ENCODE measurements at places on chromosomes 7 and 10.
A peak's percentile ranks its signal among the peaks of the same experiment; 100 is the strongest.

DNA sequence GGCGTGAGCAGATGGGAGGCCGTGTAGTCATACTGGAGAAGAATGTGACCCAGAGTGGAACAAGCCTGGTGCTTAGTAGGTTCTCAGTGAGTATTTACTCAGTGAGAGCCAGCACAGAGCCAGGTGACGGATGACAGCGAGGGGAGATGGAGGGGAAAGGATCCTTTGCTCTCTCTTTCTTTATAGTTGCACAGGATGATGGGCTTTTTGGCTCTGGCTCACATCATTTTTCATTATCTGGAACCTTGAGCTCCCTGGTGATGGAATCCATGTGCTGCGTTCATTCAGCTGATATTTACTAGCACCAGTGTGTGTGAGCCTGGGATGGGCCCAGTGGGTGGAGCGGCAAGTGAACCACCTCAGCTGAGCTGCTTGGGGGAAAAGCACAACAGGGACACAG, 17.2 kb downstream of the BTBD16 start:
- no peak for DNase-seq

DNA sequence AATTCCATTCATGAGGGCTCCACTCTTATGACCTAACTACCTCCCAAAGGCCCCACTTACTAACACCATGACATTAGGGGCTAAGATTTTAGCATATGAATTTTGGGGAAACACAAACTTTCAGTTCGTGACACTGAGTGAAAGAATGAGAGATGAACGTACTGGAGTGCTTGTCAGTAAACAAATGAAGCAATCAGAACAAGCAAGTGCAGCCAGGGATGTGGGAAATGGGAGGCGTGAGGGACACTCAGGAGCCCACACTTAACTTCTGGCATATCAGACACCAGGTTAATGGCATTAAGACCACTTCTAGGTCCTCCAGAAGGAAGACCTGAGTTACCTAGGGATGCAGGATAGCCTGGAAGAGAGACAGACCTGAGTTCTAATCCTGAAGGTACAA, 2.3 kb upstream of the MDFIC start:
- DNase-seq: no peak

DNA sequence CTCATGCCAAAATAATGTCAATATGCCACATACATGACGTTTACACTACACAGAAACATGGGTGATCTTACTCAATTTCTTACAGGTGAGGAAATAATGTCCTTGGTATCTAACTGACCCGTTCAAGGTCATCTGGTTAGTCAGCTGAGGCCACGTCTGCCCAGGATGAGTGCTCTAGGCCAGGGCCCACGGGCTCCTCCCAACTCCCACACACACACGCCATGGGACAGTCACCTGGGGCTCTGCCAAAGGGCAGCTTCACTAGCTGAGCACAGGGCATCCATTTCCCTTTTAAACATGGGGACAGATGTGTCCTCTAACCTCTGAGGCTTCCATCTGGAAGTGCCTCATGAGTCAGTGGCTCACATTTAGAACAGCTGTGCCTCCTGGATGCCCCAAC, 123.9 kb downstream of the TNS3 start:
- DNase-seq: peak; percentile 64

DNA sequence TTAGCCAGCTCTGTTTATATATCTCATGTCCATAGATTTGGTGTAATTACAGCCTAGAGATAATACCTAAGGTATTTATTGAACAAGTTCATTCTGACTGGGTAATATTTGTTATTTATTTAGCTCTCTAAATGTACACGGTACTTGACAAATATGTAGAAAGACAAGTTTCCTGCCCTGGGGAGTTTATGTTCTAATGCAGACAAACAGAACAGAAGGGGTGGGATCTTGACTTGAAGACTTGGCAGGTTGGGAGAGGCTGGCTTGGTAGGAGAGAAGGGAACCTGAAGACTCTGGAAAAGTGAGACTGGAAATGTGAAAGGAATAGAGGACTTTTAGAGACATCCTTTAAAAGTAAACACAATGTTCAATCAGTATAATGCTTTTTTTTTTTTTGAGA, 97.7 kb upstream of the CDK6 start:
- no peak for DNase-seq

GRCh38 chr7:105450177-105450861, 61.6 kb upstream of the SRPK2 start:
- DNase-seq: no peak

GRCh38 chr7:151330661-151331060, 11.0 kb upstream of the NUB1 start:
- DNase-seq: no peak

DNA sequence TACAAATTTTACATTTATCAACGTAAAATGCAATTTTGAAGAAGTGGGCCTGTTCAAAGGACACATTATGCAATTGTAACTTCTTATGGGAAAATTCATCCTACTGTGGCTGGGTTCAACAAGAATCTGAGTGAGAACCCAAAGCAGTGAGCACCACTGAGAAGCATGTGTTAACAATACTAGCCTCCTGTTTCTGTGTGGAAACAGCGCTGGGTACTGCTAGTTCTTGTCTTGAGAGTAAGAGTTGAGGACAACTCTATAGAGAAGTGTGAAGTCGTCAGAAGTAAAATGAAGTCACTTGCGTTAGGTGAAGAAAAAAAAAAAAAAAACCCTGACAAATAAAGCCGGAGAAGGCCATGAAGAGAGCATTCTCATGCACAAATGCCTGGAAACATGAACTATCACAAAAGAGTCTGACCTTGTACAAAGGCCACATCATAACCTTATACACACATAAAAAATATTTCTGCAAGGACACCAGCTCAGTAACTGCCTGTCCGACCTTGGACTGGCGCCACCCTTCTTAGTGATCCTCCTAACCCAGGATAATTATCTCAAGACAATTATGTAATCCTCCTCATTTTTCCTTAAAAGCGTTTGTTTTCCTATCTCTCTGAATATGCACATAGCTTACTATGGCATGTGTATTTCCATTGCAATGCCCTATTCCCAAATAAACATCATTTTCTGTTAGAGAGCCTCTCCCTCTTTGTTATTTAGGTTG, 554.9 kb downstream of the HTR7 start:
- no peak for DNase-seq

GRCh38 chr7:149449897-149450296, 11.0 kb downstream of the ZNF777 start:
- no peak for DNase-seq

DNA sequence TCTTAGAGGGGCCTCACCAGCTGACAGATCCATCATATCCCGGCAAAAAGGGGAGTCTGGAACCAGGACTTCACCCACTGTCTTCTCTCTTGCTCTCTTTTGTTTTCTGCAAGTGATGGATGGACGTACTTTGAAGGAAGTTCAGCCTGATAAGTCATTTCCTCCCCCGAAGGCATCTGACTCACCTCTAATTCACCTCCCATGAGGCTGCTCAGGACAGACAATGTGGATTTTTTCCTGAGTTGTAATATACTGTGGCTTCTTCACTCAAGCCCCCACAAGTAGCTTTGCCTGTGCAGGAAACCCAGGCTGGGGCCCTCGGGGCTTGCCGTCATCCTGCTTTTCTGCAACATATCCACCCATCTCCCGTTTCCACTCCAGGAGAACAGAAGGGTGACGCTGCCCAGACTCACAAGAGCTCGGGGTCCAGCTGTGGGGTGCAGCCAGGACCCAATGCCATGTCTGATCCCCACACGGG, 70.4 kb downstream of the ASB13 start:
- DNase-seq: peak; percentile 55

DNA sequence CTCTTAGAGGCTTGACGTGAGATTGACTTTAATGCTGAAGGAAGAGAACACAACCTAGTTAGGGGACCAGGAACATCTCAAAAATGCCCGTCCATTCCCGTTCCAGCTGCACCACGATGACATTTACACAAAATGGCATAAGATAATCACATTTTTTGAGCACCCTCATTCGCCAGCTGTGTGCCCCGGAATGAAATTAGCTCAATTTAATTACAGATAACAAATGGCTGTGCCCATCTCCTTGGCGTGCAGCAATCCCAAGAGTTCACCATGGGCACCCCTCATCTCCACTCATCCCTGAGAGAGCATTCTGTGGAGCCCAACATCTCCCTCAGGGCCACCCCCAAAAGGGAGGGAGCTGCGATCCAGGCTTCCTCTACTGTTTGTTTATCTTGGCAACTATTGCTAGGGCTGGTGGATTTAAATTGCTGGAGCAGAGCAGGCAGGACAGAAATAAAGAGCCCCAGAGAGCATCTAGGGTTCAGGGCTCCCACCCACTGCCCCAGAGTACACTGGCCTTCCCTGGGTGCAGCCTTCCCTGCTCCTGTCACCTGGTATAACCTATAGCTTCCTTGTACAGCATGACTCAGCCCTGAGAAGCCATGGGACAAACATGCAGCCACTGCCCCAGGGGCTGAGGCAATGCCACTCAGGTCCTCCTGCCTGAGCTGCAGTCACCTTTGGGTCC, 263.5 kb downstream of the ZEB1 start:
- DNase-seq: no peak

GRCh38 chr10:98337484-98337883, 69.5 kb upstream of the LOXL4 start:
- no peak for DNase-seq

DNA sequence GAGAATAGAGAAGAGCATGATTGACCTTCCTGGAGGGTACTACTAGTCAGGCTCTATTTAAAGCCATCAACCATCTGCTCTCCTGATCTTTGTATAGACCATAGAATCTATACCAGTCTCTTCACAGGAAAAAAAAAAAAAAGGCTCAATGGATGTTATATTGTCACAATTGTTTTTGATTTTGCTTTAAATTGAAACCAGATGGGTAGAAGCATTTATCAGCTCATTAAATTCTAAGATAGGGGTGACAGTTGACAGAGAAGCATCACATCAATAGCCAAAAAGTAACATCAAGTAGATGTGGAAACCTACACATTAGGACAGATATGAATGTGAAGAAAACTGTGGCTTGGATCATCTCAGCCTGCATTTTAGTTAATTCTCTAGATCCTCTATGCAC, 558.9 kb upstream of the MBL2 start:
- DNase-seq: no peak

DNA sequence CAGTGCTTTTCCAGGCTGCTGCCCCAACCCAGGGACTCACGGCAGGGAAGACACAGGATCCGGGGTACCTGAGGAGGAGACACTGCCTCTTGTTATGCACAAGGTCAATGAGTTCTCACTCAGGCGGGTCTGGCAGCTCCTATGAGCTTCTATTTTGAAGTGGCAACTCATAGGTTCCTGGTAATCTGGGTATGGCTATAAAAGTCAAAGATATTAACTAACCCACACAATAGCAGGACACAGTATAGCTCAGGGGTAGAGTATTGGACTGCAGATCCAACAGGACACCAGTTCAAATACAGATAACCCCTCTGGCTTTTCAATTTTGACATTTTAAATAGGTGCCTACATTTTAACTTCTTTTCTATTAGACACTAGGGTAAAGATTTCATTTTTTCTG, 130.3 kb upstream of the ZNF746 start:
- DNase-seq: no peak

- DNase-seq: peak; percentile 77
Measured at GRCh38 chr7:22559829-22560489, 60.0 kb upstream of the STEAP1B start.

GRCh38 chr7:42193471-42194129, 43.4 kb downstream of the GLI3 start:
- no peak for DNase-seq

DNA sequence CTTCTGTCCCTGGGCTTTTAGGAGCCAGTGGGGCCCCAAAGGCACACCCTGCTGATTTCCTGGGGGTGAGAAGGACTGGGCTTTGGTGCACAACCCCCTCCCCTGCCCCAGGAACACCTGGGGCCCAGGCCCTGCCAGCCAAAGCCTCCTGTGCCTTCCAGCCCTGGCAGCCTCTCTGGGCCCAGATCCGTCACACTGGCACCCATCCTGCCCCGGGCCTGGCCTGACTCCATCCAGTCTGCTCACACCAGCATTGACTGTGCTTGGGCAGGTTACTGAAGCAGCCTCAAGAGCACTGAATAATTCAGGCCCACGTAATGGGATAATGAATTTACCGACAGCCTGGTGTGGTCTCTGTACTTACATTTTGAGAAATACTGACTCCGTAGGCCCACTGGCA, 12.0 kb upstream of the COMTD1 start:
- DNase-seq: no peak

DNA sequence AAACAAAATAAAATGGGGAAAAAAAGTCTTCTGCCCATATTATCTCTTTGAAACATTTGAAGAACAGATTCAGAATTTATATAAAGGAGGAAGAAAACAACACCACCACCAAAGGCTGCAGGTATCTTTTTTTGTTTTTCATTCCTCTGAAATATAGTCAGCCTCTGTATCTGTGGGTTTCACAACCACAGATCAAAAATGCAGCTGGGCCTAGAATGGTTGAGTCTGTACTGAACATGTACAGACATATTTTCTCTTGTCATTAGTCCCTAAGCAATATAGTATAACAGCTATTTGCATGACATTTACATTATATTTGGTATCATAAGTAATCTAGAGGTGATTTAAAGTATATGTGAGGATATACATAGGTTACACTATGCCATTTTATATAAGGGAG, 559.7 kb upstream of the LRRN3 start:
- DNase-seq: no peak

- DNase-seq: no peak
Measured at GRCh38 chr7:21996641-21997040, 50.9 kb upstream of the CDCA7L start.

- DNase-seq: peak; percentile 84
Measured at GRCh38 chr10:126397640-126398382, 9.5 kb upstream of the ADAM12 start.

GRCh38 chr7:131819891-131820290, 263.5 kb upstream of the PODXL start:
- no peak for DNase-seq

DNA sequence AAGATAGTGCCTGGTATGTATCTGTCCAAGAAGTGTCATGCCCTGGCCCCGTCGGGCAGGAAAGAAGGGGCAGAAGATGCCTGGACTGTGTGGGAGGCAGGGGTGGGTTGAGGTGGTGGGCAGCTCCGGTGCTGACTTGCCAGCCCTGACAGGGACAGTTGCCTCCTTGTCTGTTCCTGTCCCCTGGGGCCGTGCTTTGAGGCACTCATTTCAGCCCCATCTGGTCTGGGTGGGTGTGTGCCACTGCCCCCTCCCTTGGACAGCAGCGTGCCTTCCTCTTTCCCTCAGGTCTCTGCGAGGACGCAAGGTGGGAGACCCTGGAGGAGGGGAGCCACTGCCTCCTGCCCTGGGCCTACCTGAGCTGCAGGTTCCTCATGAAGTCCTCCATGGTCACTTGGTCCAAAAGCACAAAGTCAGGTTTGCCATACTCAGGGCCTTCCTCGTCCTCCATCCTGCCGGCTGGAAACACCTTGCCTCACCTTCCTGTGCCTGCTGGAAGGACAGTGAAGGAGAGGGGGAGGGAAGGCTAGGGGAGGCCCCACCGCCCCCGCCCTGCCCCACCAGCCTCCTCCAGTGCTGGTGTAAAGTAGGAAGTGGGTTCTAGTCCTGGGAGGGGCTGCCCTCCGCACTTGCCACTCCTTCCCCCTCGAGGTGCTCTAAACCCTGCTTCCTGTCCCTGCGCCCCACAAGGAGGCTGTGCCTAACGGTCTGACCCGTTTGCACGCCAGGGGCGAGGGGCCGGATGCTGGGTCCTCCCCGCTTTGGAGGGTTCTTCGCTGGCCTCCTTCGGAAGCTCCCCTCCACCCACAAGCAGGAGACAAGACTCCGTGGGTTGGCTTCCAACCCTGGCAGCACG, at the start of gene MYO1G:
Gene MYO1G (minus strand): TSS at position 505 of the 856 bp plus-strand sequence. CDS start 54 bp downstream, at position 451.
- DNase-seq: no peak

GRCh38 chr10:126803394-126803793, 101.8 kb upstream of the DOCK1 start:
- no peak for DNase-seq
